ENCODE measurements at places on chromosomes 2 and 18. TPM values are rescaled to one million over a fixed set of nuclear protein-coding genes. Genes with fewer than 3 reads are reported as not detected.

Gene DHRS9
- 1.3 TPM for total RNA-seq

Gene SPIRE1
- total RNA-seq: 33.5 TPM

GRCh38 chr2:205803500-205803899 lies 121.2 kb downstream of the NRP2 start:
- no peak for DNase-seq

GRCh38 chr18:57404345-57404744 lies 30.8 kb upstream of the ONECUT2 start:
- DNase-seq: no peak

DNA sequence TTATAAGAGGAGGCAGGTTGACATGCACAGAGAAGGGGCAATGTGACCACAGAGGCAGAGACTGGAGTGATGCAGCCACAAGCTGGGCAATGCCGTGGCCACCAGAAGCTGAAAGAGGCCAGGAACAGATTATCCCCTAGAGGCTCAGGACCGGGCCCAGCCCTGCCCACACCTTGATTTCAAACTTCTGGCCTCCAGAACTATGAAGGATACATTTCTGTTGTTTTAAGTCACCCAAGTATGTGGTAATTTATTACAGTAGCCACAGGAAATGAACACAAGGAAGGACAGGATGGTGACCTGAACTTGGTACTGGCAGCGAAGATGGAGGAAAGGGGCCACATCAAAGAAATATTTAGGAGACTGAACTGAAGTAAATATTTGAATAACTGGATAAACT lies 66.8 kb upstream of the RIOK3 start:
- DNase-seq: no peak

- no peak for DNase-seq
Measured at GRCh38 chr18:62365420-62365819, 40.3 kb downstream of the TNFRSF11A start.

DNA sequence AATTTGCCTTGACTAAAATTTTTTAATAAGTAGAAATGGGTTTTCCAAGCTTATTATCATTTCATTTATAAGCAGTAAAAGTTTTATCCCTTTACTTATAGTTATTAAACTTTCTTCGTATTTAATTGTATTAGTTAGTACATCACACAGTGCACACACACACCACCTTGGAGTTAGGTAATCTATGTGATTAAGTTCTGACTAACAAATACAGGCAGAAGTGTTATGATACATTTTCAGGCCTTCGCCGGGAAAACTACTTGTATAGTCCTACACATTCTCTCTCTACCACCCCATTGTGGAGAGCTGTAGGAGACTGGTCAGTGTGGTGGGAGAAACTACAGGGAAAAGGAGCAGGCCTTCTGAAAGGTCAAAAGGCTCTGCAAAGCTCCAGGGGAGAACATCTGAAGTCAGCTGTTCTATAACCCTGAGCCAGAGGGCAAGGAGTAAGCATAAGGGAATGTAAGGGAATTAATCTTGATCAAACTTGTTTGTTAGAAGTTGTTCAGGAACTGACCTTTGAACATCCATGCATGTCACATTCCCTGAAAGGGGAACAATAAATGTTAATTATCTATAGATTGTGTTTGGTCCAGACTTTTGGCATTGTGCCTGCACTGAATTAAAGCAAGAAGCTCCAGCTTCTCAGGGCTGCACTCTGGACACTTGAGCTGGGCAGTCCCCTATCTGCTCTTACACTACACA lies 231.7 kb downstream of the FSIP2 start:
- DNase-seq: no peak
